ENCODE measurements at places on chromosomes 3 and 15.

GRCh38 chr15:47715856-47716445 lies 1.4 kb upstream of the SEMA6D start:
- DNase-seq = no peak

DNA sequence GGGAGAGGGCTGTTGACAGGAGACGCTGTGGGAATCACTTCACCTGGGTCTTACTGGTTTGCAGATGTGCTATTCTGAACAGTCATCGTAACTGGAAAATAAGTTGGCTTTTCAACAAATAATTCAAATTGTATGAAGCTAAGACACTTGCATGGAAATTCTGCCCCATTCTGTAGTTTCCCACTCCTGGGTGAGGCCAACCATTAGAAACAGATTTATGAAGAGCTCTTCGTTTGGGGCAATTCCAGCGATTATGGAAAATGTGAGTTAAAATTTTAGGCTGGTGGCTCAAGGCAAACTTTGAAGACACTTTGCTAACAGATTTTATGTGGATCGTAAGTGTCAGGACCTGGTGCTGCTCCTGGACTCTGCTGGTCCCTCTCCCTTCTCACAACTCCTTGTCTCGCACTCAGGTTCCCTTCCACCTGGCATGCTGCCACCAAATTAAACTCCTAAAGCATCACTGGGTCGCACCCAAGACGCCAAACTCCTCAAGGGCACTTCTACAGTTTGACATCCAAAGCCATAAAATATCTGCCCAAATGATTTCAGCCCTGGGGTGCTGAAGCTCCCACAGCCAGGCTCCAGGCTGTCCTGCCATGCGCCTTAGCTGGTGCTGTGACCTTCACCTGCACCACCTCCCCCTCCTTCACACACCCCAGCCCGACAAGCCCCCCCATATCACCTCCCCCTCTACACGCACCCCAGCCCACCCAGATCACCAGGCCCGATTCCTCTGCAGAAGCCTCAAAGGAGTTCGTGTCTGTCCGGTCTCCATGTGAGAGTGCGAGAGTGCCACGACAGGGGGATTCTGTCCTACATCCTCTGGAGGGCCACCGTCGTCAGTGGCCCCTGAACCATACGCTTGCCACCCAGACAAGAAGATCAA lies 138.4 kb downstream of the NSMCE3 start:
- no peak for DNase-seq

DNA sequence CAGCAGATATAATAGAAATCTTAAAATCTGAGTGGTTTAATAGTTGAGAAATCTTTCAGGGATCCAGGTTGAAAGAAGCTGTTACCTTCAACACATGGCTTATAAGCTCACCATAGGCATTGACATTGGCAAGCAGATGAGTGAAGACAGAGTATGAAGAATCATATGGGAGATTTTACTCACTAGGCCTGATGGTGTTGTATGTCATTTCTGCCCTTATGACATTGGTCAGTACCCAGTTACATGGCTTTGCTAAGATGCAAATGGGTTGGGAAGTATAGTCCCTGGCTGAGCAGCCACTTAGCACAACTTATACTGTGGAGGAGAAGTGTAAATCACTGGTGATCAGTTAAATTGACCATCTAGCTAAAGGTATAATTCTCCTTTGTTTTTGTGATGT lies 5.9 kb downstream of the TFG start:
- DNase-seq = no peak

GRCh38 chr3:101665357-101665756 lies 11.6 kb downstream of the ZBTB11 start:
- DNase-seq = no peak

DNA sequence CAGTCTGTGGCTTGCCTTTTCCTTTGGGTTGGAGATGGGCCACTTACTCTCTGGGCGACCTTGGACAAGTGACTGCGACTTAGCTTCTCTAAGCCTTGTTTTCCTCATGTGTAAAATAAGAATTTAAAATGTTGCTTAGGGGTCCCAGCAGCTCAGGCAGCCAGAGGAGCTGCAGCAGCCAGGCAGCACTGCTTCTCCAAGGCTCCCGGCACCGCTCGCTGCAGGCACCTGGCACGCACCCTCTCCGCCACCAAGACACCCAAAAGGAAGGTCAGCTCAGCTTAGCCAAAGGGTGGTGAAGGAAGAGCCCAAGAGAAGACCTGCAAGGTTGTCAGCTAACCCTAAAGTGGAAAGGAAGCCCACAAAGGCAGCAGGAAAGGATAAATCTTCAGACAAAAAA lies 10.7 kb upstream of the AMOTL2 start:
- DNase-seq = no peak

DNA sequence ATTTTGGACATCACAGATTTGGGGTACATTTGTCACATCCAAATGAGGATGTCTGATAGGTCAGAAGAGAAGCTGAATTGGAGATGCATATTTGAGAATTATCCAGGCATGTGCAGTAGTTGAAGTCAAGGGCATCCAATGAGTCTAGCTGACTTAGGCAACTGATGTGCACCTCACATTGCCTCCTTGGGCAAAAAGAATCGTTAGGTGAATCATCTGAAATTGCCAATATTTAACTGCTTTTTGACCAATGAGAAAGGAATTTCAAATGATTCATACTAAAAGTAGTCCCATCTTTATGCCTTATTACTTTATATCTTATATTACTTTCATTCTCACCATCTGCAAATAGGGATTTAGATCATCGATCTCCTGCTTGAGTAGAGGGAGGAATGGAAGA lies 117.7 kb downstream of the CD47 start:
- no peak for DNase-seq

DNA sequence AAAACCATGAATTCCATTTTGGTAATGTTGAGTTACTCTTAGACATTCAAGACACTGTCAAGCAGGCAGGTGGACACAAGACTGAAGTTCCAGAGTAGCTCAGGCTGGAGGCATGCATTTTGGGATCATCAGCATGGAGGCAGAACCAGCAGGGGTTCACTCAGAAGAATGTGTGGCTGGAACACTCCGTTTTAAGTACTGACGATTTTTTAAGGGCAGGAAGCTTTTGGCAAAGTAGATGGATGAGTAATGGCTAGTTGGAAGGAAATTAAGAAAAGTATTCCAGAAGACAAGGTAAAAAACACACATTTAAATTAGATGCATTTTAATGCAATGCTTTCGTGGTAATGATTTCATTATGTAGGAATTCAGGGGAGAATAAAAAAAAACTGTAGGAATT lies 420.4 kb downstream of the ROBO2 start:
- DNase-seq = no peak

GRCh38 chr15:80636675-80637074 lies 58.4 kb upstream of the ABHD17C start:
- DNase-seq = no peak

- no peak for DNase-seq
These were observed 24.4 kb upstream of the GOLM2 start for GRCh38 chr15:44264148-44264547.

DNA sequence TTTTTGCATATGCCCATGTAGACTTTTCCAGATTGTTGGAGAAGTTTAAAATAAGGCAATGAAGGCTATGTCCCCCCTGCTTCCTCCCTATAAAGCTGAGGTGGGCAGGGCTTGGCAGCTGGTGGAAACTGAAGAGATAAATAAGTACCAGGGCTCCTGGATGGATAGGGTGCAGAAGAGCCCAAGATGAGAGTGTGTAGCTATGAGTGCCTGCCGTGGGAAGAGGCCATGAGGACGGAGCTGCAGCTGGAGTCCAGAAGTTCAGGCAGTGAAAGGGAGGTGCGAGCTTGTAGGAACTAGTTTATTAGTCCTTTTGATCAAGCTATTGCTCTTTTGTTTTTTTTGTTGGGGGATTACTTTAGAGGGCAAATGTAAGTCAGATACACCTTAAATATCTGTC lies 52.4 kb downstream of the PHLDB2 start:
- no peak for DNase-seq
